ENCODE measurements at places on chromosomes 12 and 14. TPM values are rescaled to one million over a fixed set of nuclear protein-coding genes. Genes with fewer than 3 reads are reported as not detected.
A peak's percentile ranks its signal among the peaks of the same experiment; 100 is the strongest.

DNA sequence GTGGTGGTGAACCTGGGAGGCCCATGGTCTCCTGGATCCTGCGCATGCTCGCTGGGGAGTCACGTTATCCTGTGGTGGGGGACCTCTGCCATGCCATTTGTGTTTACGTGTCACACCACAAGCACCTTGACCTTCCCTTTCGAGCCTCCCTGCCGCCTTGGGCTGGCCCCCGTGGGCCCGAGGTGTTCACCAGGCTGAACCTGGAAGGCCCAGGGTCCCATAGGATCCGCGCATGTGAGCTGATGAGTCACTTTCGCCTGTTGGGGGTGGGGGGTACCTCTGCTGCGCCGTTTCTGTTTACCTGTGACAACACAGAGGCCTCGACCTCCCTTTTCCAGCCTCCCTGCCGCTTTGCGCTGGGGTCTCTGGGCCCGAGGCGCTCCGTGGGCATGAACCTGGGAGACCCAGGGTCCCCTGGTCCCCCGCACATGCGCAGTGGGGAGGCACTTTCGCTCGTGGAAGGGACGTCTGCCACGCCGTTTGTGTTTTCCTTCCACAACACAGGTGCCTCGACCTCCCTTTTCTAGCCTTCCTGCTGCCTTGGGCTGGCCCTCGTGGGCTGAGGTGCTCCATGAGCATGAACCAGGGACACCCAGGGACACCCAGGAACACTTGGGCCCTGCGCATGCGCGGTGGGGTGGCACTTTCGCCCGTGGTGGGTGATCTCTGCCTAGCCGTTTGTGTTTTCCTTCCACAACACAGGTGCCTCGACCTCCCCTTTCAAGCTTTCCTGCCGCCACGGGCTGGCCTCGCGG is 334.1 kb downstream of the ALG10 start:
- no peak for DNase-seq

DNA sequence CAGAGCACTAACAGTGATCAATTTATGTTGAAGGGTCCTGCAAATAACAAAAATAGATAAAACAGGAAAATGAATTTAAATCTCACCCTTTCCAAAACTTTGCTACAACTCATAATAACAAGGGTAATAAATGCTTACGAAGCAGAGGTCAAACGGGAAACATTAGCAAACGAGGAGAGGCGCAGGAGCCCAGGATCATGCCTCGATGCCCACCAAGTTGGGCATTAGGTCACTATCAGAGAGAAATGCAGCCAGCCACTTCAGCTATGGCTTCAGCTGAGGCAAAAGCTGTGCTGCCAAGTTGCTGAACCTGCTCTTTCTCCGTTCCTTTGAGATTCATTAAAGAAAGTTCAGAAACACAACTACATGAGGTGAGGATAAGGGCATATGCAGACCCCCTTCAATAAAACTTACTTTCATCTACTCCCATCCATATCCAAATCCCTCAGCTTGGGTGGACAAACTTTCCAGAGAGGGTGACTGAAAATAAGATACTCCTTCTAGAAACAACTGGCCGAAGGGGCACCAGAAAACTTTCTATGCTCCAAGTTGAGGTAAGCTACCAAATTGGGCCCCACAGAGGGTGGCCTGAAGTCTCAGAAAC is 7.9 kb downstream of the NKX2-1 start:
- no peak for DNase-seq

GRCh38 chr12:88299567-88300101 is 157.5 kb downstream of the TMTC3 start:
- DNase-seq = no peak

DNA sequence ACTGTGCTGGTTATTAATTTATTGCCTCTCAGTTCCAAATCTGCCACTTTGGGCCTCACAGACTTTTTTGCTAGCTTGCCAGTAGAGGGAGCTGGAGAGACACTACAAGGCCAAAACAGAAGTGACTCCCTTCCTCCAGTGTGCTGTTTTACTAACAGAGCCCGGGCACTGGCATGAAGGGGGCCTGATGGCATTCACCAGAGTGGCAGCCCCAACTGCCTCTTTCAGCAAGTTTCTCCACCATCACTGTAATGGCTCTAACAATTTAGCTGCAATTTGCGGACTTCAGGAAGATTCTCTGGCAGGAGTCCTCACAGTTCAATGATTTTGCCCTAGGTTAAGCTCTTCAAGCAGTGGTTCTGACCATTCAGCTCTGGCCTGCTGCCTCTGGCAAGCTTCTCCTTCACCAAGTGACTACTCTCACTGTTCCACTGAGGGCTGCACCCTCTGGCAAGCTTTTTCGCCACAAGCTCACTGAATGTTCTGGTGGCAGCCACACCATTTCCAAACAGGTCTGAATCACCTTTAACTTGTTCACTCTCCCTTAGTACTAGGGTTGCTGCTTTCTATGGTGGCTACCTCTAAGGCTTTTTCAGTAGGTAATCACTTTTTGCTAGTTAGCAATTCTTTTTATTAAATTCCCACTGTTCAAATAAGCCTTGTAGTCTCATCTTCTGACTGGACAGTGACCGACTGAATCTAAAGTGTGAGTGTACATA is 104.9 kb downstream of the ZC3H14 start:
- peak; percentile 61 for DNase-seq

DNA sequence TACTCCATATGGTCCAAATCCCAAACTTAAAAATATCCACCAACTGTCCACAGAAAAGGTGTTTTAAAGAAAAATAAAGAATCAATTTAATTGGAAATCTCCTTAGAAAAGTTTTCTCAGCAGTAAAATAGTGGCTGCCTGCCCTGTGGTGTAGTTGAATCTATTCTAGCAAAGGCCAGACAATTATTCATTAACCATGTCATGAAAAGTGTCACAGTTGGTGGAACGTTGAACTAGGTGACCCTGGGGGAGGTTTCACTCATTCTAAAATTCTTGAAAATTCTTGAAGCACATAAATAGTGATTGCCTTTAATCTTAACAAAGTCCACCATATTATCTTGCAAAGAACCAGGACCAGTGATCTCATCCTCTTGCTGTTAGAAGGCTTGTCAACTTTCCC is 78.4 kb upstream of the GZMB start:
- DNase-seq = no peak

- DNase-seq = no peak
Observed at GRCh38 chr14:100887728-100888335, 15.7 kb downstream of the RTL1 start.

DNA sequence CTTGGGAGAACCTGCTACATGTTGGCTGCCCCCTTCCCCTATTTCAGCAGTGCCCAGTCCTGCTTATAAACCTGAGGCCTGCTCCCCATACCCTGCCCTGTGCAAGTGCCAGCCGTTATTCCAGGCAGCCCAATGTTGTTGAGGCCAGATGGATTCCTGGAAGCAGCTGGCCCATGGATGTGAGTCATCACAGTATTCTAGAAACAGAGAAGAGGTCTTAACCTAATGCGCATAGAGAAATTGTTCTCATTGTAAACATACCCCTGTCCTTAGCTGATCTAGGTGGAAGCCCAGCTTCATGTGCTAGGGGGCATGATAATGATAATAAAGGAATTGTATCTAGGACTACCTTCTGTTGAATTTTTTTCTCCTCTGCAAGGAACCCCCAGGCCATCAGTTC is 69.7 kb downstream of the TSPAN11 start:
- no peak for DNase-seq

- no peak for DNase-seq
Observed at GRCh38 chr12:65014504-65015271, 106.4 kb downstream of the WIF1 start.

DNA sequence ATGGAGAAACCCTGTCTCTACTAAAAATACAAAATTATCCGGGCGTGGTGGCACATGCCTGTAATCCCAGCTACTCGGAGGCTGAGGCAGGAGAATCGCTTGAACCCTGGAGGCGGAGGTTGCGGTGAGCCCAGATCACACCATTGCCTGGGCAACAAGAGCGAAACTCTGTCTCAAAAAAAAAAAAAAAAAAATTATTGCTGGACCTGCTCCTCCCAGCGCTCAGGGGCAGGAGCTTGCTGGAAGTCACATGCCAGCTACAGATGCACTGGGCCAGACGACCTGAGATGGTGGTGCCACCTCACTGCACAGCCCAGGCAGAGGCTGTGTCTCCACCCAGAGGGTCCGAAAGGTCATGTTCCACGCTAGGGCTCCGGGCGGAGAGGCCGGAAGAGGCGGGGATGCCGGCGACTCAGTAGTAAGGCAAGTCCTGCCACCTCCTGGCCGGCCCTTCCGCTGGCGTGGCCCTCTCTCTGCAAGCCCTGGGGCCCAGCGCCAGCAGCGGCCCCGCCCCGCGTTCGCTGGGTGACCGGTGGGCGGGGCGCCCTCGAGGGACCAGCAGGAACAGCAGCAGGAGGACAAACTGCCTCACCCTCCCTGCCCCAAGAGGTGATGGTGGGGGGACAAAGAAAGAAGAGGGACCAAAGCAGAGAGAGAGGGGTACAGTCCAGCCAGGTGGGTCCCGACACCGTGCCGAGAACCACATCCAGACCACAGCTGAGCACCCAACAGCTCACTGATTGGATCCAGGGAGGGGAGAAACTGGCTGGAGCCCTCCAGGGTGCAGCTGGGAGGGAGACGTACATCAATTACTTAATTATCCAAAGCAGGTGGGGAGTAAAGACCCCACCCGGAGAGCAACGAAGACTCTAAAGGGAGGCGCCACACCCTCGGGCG is 3.6 kb upstream of the RHOF start:
- peak; percentile 68 for DNase-seq

The DNAH10 gene
- total RNA-seq = 1.2 TPM

The GRIP1 gene
- total RNA-seq = 36.2 TPM

The CLEC9A gene
- not detected for total RNA-seq

The LRTM2 gene
- not detected for total RNA-seq

The HSPB8 gene
- 2.7 TPM for total RNA-seq
